ENCODE measurements at places on chromosomes 3 and 15.

- peak; percentile 43 for DNase-seq
These were observed 420.6 kb upstream of the RBMS3 start for GRCh38 chr3:28860307-28860706.

GRCh38 chr3:134768837-134769236 lies 26.2 kb upstream of the EPHB1 start:
- DNase-seq = no peak

GRCh38 chr3:186605078-186605477 lies 7.8 kb upstream of the AHSG start:
- no peak for DNase-seq

DNA sequence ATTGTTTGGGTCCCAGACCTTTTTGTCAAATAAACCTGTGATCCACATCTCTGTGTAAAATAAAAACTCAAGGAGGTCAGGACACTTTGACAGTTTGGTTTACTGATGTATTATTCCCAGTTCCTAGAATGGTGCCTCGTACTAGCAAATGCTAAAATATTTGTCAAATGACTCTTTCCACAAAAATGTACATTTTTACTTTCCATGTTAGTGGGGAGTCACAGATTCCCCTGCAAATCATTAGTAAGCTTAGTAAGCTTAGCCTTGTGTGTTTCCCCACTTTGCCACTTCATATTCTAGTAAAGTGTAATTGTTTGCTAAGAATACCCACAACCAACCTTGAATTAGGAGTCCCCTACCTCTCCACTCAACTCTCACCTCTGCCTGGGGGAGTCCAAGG lies 2.4 kb upstream of the MAGI1 start:
- DNase-seq = no peak

GRCh38 chr15:79623488-79623887 lies 191.4 kb downstream of the MINAR1 start:
- no peak for DNase-seq

DNA sequence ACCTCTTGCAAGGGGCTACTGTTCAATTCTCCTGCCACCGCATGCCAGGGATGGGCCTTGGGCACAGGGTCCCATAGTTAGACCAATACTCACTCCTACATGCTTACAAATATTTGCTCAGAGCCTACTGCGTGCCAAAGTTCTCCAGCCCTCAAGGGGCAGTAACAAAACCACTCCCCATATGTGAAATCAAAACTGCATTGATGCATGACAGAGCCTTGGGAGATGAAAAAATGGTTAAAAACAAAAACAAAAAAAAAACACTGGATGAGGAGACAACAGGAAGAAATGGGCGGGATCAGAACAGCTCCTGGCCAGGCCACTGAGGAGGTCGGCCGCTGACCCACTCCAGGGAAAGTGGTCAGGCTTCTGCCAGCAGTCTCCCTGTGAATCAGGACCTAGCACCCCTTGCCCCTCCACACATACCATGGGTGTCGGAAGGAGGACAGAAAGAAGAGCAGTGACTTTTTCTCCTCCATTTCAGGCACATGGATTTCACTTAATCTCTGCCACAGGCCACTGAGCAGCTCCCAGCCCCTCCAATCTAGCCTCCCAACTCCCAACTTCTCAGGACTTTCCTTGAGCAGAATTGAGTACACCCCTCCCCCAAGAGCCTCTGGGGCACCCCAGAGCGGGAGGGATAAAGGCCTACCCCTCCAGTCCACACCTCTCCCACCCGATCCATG lies 2.8 kb downstream of the PLXNB1 start:
- DNase-seq = no peak

- no peak for DNase-seq
These were observed 15.8 kb downstream of the XXYLT1 start for GRCh38 chr3:195255176-195255500.

DNA sequence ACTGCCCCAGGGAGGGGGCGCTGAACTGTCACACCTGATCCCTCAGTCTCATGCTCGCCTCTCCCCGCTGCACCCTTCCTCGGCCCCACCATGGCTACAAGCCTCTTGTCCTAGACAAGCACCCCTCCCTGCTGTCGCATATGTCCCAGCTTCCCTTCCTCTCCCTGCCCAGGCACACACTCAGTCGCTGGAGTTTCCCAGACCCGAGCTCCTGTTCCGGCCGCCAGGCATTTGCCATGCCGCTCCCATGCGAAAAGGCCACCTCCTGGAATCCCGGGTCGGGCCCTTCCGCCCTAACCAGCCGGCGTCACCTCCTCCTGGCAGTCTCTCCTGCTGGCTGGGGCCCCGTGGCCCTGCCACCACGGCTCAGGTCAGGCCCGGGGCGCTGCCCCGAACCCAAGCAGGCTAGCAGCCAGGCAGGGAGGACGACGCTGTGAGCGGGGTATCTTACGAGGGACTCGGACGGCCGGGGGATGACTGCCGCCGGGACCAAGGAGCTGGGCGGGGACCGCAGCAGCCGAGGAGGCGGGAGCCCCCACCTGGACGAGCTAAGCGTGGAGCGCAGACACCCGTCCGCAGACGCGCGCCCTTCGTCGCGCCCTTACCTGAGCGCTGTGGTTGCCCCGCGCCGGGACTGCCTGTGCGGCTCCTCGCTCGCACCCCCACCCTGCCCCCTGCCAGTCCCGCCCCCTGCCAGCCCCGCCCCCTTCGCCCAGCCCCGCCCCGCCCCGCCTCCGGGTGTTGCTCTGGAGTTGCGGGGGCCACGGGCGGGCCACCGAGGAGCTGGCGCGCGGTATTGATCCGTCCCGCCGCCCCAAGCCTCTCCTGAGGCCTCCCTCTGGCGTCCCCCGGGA lies at the start of gene ALS2CL:
Gene ALS2CL (minus strand): TSS at position 642 of the 854 bp plus-strand sequence. CDS start 4,239 bp downstream, outside the sequence.
- DNase-seq = peak; percentile 64

GRCh38 chr3:177195242-177195991 lies 1.9 kb downstream of the TBL1XR1 start:
- DNase-seq = no peak

Measured in adrenal gland (tissue), 19 donors.